ENCODE measurements at places on chromosomes 3 and 15. TPM values are rescaled to one million over a fixed set of nuclear protein-coding genes. Genes with fewer than 3 reads are reported as not detected.

- H3K27ac ChIP-seq, result no peak overlapping the region
- H3K27me3 ChIP-seq, result no peaks in the 10 kb centered on the region
- H3K4me3 ChIP-seq, result no peak overlapping the region
Observed at GRCh38 chr3:14523792-14524191, 16.4 kb downstream of the GRIP2 start.

- H3K4me3 ChIP-seq, result no peak overlapping the region
- no peak for DNase-seq
- H3K4me1 ChIP-seq, result no peaks in the 10 kb centered on the region
- H3K27me3 ChIP-seq, result no peaks in the 10 kb centered on the region
- no peaks in the 10 kb centered on the region for H3K36me3 ChIP-seq
- H3K27ac ChIP-seq, result no peak overlapping the region
Observed at GRCh38 chr3:111321786-111322185, 220.2 kb upstream of the CD96 start.

DNA sequence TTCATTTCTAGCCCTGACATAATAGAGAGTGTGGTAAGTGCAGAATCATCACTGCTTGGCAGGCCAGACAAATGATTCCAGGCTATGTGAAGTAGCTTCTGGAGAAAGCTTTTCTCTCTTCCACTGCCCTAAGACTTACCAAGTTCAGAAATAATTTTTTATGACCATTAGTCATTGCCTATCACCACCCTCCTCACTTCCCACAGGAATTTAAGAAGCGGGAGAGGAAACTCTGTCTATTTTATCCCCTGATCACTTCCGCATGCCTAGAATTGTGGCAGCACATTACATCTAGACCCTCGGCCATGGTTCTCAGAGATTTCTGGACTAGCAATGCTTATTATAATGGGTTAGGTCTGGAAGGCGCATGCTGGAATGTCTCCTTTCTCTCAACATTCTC lies 397.8 kb upstream of the NR2F2 start:
- no peaks in the 10 kb centered on the region for H3K36me3 ChIP-seq
- DNase-seq, result no peak
- H3K27me3 ChIP-seq, result no peaks in the 10 kb centered on the region
- peaks cover 18% of the 10 kb centered on the region for H3K4me1 ChIP-seq
- H3K27ac ChIP-seq, result no peak overlapping the region
- H3K4me3 ChIP-seq, result no peak overlapping the region

GRCh38 chr3:72515941-72516340 lies 332.3 kb downstream of the SHQ1 start:
- no peak for DNase-seq
- no peaks in the 10 kb centered on the region for H3K4me1 ChIP-seq
- H3K27ac ChIP-seq, result no peak overlapping the region
- no peaks in the 10 kb centered on the region for H3K27me3 ChIP-seq
- no peak overlapping the region for H3K4me3 ChIP-seq

DNA sequence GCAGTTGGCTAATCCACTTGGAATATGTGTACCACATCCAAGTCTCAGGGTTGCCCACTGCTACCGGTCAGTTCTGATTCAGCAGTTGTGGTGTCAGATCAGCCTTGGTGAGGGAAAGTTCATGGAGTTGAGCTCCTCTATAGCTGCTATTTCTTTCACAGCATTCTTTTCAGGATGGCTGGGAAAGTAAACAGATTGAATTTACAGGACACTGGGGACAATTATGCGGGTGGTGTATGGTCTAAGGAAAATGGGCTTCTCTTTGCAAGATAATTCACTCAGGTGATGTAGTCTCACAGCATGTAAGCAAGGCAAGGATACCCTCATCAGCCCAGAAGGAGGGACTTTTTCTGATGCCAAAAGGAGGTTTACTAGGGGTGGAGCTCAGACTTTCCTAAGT lies 249.9 kb downstream of the DOCK3 start:
- H3K27me3 ChIP-seq, result no peaks in the 10 kb centered on the region
- no peaks in the 10 kb centered on the region for H3K36me3 ChIP-seq

EXD1 gene
- not detected for total RNA-seq
